A549 treated with dexamethasone at 1 μM for 4 hours (cell line): ENCODE measurements at places on chromosomes 3 and 15. TPM values are rescaled to one million over a fixed set of nuclear protein-coding genes. Genes with fewer than 3 reads are reported as not detected.

The MED12L gene
- total RNA-seq, result 0.23 to 0.90 TPM (median 0.41 TPM) in 5 replicates

The ANKUB1 gene
- not detected in 5 replicates for total RNA-seq

The TMEM45A gene
- 1.7 to 2.8 TPM (median 2.4 TPM) in 5 replicates for total RNA-seq

The ZNF860 gene
- total RNA-seq, result 1.3 to 1.9 TPM (median 1.7 TPM) in 5 replicates

The EIF4E3 gene
- total RNA-seq, result 3.6 to 5.2 TPM (median 4.7 TPM) in 5 replicates

The TMEM207 gene
- not detected in 5 replicates for total RNA-seq

The SLCO3A1 gene
- 17.5 to 25.9 TPM (median 23.7 TPM) in 5 replicates for total RNA-seq

The CDHR4 gene
- 0.15 to 0.26 TPM (median 0.24 TPM) in 5 replicates for total RNA-seq

The XCR1 gene
- not detected in 5 replicates for total RNA-seq

The DPPA2 gene
- total RNA-seq, result 0.06 TPM in 1 of 5 replicates, not detected in the others

The LYZL4 gene
- not detected in 5 replicates for total RNA-seq

The CLDN16 gene
- total RNA-seq, result 0.06 to 0.10 TPM (median 0.08 TPM) in 4 of 5 replicates, not detected in the other

The GOLGA6A gene
- 0.02 to 0.32 TPM (median 0.19 TPM) in 5 replicates for total RNA-seq

The IL17RC gene
- total RNA-seq, result 26.8 to 35.6 TPM (median 28.7 TPM) in 5 replicates

The PP2D1 gene
- not detected in 5 replicates for total RNA-seq

The IL16 gene
- 0.18 to 0.29 TPM in 2 of 5 replicates, not detected in the others for total RNA-seq

The POLQ gene
- 5.3 to 8.1 TPM (median 6.7 TPM) in 5 replicates for total RNA-seq

The NRROS gene
- 0.03 to 0.04 TPM (median 0.04 TPM) in 3 of 5 replicates, not detected in the others for total RNA-seq

The PARL gene
- 63.1 to 70.8 TPM (median 67.5 TPM) in 5 replicates for total RNA-seq

The PCNP gene
- 102 to 131 TPM (median 111 TPM) in 5 replicates for total RNA-seq

The CAMP gene
- 0.13 to 0.15 TPM in 2 of 5 replicates, not detected in the others for total RNA-seq

The GRM7 gene
- total RNA-seq, result not detected in 5 replicates

The PPP1R14D gene
- 0.14 to 0.21 TPM (median 0.19 TPM) in 3 of 5 replicates, not detected in the others for total RNA-seq
